ENCODE measurements at places on chromosomes 2 and 18. TPM values are rescaled to one million over a fixed set of nuclear protein-coding genes. Genes with fewer than 3 reads are reported as not detected.

DNA sequence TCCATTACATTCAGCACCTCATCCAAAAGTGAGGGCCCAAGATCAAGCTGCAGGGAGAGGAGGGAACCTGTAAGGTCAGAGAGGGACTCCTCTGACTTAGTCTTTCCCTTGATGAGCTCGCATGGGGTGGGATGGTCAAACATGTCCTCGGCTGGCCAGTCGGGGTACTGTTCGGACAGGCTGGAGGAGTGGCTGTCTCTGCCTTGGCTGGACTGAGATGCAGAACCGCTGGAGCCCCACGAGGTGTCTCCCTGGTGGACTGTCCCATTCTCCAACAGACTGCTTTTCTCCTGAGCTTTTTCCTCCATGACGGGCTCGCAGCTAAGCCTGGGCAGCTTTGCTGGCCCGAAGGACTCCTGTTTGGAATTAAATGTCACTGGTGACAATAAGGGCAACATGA, 25.6 kb downstream of the CDC42EP3 start:
- H3K36me3 ChIP-seq = no peaks in the 10 kb centered on the region
- no peaks in the 10 kb centered on the region for H3K27me3 ChIP-seq
- no peak for DNase-seq
- peaks cover 3% of the 10 kb centered on the region for H3K4me1 ChIP-seq
- no peak overlapping the region for H3K4me3 ChIP-seq
- H3K27ac ChIP-seq = peak overlapping the region; percentile 23

Gene LYG2
- not detected for total RNA-seq

Gene KLHL29
- total RNA-seq = 8.7 TPM

Gene IL1B
- total RNA-seq = not detected

Gene CAB39
- 91.0 TPM for total RNA-seq
